ENCODE measurements at places on chromosomes 12 and 14.

GRCh38 chr14:42140831-42141279 lies 534.2 kb downstream of the LRFN5 start:
- no peak for DNase-seq

GRCh38 chr12:82437744-82438143 lies 79.4 kb downstream of the METTL25 start:
- no peak for DNase-seq

DNA sequence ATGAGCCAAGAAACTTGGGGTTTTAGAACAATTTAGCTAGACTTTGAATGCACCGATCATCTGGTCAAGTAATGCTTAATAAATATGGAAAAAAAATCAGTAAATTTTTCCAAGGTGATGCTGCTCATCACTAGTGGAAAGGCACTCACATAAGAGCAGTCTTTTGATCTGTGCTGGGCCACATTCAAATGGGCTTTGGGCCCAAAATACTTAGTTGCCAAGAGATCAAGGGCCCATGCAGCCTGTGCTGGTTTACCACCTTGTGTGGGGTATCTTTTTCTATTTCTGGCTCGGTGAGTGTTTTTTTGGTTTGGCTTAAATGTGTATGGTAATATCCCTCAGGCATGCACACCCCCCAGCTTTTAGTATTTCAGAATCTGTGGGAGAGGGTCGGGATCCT lies 943.2 kb downstream of the TMTC2 start:
- no peak for DNase-seq

- no peak for DNase-seq
These were observed 8.2 kb upstream of the PPP2R5E start for GRCh38 chr14:63551332-63551731.

- no peak for DNase-seq
These were observed 67.0 kb downstream of the SYT1 start for GRCh38 chr12:78931466-78931990.

- DNase-seq = no peak
These were observed 156.5 kb upstream of the C14orf180 start for GRCh38 chr14:104422837-104423681.

DNA sequence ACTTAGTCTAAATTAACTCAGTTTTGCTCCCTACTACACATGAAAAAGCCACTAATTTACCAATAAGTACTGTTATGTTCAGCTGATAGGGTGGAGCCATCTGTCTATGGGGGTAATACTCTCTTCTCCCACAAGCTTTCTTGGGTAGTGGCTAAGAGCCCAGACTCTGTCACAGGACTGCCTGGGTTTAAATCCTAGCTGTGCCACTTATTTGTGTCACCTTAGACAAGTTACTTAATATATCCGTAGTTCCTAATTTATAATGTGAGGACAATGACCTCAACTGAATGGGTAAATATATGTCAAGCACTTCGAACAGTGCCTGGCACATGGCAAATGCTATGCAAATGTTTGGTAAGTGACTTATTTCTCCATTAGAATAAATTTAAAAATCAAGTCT lies 185.6 kb downstream of the DACT1 start:
- no peak for DNase-seq

- DNase-seq = no peak
These were observed 53.5 kb downstream of the IGF1 start for GRCh38 chr12:102426599-102427542.

GRCh38 chr12:54304187-54304810 lies 3.5 kb upstream of the NFE2 start:
- no peak for DNase-seq

GRCh38 chr14:103313704-103314103 lies 20.3 kb upstream of the EIF5 start:
- no peak for DNase-seq

GRCh38 chr14:65496178-65496993 lies 83.9 kb downstream of the FUT8 start:
- no peak for DNase-seq

DNA sequence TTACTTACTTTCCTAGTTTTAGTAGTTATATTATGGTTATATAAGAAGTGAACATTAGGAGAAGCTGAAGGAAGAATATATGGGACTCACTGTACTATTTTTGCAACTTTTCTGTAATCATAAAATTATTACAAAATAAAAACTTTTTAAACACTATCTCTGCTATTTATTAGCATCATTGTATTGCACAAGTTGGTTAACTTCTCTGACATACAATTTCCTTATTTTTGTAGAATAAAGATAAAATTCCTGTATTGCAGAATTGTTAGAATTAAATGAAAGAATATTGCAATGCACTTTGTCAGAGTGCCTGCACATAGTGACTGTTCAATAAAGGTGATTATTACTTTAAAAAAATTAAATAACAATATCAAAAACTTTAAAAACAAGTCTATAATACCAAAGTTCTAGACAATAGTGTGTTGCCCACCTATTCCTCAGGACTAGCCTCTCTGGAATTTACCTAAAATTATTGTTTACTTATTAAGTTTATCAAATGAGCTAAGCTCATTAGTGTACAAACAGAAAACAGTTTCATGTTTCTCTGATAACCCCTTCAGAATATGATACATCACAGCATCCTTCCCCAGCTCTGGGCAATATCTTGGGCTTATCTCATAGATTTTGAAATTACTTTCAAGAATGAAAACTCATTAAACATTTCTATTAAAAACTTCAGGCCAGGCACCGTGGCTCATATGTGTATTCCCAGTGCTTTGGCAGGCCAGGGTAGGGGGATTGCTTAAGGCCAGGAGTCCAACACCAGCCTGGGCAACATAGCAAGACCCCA lies 77.4 kb upstream of the TMPO start:
- DNase-seq = no peak

GRCh38 chr14:59154373-59154772 lies 34.1 kb upstream of the DAAM1 start:
- no peak for DNase-seq
